ENCODE measurements at places on chromosomes 16 and 17. TPM values are rescaled to one million over a fixed set of nuclear protein-coding genes. Genes with fewer than 3 reads are reported as not detected.

DNA sequence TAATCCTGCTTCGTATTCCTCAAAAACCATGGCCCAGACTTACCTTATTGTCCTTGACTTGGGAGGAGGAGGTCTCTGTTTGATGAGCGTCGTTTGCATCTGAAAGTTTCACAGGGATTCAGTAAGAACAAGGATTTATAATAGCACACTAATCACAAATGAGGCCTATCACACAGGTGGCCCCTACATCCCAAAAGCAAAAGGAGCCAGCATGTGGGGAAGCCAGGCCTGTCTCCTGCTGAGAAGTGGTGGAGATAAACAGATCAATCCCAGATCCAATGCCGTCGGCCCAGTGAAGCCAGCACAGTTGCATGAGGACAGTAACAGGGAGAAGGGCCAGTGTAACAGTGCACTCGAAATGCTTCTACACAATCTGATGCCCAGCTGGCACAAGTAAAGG, 13.3 kb upstream of the EVPL start:
- DNase-seq, result no peak

Gene TMC5
- polyA plus RNA-seq, result 0.30 TPM

DNA sequence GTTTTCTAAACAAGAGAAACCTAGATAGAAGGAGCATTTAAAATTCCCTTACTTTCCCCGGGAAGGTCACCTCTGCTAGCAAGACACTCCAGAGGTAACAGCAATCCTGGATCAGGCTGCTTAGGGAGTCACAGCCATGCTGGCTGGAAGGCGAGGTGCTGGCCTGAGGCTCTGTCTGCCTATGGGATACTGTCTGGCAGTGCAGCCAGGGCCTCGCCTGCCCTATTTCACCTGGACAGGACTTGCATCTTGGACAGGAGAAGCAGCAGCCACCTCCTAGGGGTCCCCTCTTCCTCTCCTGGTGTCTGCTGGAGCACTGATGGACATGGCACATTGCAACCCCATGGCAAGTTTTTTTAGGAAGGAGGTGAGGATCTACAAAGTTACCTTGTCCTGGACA, 15.1 kb downstream of the FA2H start:
- no peak for DNase-seq

Gene HBA1
- 784 TPM for polyA plus RNA-seq

Gene BIRC5
- 27.5 TPM for polyA plus RNA-seq

DNA sequence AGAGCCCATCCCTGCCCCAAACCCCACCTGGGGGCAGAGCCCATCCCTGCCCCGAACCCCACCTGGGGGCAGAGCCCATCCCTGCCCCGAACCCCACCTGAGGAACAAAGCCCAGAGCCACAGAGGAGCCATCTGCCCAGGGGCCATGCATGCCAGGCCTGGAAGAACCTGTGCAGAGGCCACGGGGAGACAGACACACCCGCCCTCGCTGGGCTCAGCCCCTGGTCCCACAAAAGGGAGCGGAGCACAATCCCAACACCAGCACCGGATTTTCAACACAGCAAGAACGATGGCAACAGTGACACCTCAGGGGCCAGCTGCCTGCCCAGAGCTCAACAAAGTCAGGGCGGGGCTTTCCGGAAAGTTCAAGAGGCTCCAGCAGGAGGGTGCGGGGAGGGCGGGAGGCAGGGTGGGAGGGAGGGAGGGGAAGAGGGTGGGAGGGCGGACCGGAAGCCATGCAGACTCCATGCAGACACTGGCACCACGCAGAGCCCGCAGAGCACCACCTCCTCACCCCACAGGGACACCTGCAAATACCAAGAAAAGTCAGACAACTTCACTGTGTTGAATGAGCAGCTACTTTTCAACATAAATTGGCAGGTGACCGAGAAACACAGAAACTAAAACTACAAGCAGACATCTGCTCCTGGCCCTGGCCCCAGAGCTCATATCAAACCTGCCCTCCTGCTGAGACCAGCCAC, 27.9 kb upstream of the C16orf95 start:
- DNase-seq, result no peak

Gene KRTAP4-1
- not detected for polyA plus RNA-seq

DNA sequence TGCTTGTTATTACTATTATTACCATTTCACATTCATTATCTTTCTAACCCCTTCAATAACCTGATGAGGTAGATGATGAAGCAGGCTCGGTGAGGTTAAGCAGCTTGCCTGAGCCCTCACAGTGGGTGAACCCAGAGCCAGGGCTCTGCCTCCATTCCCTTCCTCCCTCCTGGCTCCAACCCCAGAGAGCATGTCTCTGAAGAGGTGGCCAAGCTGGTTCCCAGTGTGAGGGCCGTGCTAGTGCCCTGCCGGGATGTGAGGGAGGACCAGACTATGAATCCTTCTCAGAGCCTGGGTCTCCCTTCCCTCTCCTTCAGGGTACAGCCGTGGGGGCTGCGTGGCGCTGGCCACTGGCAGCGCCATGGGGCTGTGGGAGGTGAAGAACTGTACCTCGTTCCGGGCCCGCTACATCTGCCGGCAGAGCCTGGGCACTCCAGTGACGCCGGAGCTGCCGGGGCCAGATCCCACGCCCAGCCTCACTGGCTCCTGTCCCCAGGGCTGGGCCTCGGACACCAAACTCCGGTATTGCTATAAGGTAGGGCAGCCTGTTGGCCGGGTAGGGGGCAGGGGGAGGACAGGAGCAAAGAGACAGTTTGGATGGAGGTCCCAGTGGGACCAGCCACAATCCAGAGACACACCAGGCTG, 49.6 kb downstream of the MRC2 start:
- no peak for DNase-seq

DNA sequence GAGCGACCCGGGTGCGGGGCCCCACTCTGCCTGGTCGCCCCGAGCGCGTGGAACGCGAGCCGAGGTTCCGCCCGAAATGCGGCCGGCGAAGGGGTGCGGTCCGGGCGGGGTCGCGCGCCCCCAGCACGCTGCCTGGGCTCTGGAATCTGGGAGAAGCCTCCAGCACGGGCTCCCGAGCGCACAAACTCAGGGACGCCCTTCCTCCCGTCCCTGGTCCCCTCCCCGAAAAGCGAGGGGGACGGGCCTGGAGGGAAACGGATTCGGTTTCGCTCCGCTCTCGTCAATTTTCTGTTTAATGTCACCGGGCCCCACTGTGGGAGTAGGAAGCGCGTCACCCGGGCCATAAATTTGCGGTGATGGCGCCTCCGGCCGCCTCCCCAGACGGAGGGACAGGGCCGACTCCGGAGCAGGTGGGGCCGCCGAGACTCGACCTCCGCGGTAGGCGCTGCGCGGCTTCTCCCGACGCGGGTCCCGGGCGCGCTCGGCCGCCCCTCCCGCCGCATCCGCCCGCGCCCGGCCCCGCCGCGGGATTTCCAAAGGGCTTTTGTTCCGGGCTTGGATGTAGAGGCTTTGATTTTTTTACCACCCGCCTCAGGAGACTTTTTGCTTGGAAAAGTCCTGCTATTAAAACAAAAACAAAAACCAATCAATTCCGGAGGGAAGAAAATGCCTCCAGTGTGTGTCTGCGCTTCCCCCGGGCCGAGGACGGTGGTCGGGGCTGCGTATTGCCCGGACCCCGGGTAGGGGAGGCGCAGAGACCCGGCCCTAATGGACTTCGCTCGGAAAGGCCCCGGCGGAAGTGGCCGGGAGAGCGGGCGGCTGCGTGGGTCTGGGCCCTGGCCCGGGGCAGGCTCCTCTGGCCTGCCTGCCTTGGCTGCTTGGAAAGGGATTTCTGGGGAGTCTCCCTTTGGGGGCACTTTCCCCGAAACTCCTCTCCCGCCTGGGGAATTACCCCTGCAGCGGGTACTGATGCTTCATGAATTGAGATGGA, 7.9 kb upstream of the BAHCC1 start:
- DNase-seq, result no peak

Gene GPR142
- not detected for polyA plus RNA-seq

- no peak for DNase-seq
Measured at GRCh38 chr16:89918453-89919347, at the start of gene MC1R. TSS of gene MC1R (plus strand) at chr16:89918862. CDS start at chr16:89919259, 397 bp downstream.

DNA sequence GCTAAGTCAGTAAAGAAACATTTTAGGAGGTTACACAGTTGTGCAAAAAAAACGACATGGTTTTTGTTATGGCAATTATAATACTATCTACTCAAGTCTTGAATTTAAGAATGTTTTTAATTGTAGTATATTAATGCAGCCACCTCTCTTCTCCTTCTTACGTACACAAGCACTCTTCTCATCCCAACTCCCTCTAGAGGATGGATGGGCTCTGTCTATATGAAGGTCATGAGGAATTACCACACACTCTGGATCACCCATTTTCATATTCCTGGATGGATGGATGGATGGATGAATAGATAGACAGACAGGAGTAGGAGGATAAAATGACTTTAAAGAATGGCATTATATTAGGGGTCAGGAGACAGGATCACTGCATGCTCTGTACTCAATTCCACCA, 120.0 kb downstream of the PHKB start:
- DNase-seq, result no peak

DNA sequence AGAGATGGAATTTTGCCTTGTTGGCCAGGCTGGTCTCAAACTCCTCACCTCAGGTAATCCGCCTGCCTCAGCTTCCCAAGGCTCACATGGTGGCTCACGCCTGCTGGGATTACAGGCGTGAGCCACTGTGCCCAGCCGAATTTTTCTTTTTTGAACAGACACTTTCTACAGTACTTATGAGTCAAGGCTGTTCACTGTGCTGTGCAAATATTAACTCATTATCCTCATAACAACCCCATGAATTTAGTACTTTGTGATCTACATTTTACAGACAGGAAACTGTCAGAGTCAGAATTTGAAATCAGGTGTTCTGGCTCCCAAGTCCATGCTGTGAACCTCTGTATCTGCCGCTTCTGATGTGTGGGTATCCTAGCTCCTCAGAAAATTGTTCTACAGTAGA, 25.7 kb upstream of the RASL10B start:
- DNase-seq, result no peak

Gene PRR29
- 2.9 TPM for polyA plus RNA-seq

Gene HSD17B2
- 12.6 TPM for polyA plus RNA-seq

Gene GDPD3
- 9.8 TPM for polyA plus RNA-seq

- no peak for DNase-seq
Measured at GRCh38 chr17:35164716-35165115, 17.1 kb downstream of the UNC45B start.

Gene SULT1A2
- 1.3 TPM for polyA plus RNA-seq

DNA sequence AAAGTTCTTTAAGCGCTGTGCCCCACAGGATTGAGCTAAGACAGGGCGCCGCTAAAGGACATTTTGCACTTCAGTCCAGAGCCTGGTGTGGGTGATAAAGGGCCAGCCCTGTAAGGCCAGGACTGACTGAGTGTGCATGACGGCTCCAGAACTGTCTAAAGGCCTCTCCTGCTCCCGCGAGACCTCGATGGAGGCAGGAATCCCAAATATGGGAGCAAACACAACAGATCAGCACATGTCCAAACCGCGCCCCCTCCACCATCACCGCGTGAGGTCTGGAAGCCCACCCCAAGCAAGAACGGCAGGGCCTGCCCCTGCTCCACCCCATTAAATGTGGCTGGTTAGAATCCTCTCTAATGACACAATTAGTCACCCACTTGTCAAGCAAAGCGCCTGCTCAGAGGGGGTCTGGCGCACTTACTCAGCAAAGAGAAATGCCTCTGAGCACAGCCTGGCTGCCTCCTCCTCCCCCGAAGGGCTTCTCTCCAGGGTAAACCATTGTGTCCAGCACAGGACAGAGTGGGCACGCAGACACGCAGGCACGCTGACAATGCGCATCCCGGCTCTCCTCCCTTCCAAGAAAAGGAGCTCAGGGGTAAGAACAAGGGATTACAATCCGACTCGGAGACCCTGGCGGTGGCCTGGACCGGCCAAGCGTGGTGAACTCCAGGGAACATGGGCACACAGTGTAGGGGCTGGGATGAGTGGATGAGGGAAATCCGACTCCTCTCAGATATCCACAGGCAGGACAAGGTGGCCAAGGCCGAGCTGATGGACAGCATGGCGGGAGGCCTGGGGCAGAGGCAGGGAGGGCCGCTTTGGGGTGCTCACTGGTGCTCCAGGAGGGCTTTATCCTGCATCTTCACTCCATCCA, 1.5 kb downstream of the MXRA7 start:
- no peak for DNase-seq

- DNase-seq, result peak; percentile 80
Measured at GRCh38 chr17:44014437-44015172, at the start of gene TMEM101. TSS of gene TMEM101 (minus strand) at chr17:44014963. CDS start at chr17:44014952, 11 bp downstream.

DNA sequence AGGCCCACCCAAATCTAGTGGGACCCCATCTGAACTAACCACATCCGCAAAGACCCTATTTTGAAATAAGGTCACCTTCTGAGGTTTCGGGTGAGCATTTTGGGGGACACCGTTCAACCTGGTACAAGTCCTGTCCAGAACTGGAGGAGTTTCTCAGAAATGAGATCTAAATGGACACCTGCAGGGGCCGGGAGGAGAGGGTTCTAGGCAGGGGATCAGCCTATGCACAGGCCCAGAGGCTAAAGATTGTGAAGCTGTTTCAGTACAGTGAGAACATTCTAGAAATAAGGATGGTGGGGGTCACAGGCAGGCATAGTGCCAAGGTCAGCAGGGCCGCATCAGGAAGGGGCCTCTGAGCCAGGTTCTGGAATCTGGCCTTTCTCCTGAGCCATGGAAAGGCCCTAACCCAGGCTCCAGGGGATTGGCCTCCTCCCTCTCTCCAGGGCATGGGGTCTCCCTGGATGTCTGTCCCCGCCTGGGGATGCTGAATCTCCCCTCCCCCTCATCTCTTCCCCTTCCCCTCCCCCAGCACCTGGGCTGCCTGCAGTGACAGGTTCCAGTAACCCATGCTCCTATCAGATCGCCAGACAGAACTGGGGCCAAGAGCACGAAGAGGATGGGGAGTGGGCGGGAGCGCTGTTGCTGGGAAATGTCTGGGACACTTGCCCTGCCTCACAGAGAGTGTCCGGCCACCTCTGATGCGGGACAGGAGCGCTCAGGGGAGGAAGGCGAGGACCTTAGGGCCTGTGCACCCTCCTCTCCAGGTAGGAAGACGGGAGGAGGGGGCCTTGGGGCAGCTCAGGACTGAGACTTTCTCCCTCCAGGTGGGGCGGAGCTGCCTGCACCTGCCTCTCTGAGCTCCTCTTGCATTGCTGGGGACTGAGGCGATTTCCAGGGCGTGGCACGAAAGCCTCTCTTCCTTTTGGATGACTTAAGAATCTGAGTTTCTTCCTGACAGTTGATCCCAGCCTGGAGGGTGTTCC, 321.4 kb upstream of the TNRC6C start:
- DNase-seq, result no peak

Gene ABCA8
- 0.70 TPM for polyA plus RNA-seq

- no peak for DNase-seq
Measured at GRCh38 chr17:17668775-17669579, 12.3 kb upstream of the RAI1 start.

Gene SLC5A11
- 5.1 TPM for polyA plus RNA-seq

DNA sequence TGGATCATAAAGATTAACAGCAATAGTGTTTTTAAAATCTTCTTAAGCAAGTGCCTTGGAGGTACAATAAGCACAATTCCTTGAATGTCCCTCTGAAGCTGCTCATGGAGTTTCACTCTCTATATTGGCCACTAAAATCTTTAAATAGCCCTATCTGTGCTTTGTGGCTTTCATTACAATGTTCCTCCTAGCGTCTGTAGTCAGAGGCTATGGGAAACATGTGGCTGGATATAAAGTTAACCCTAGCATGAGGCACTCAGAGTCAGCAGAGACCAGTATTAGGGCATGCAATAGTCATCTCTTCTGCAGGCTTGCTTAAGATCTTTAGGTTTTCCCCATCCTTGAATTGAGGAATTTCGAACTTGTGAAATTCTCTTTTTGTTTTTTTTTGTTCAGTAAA, 668.2 kb downstream of the CDH11 start:
- no peak for DNase-seq

Gene YBX2
- polyA plus RNA-seq, result 5.3 TPM

- no peak for DNase-seq
Measured at GRCh38 chr16:67399218-67399733, 6.0 kb upstream of the TPPP3 start.
